ENCODE measurements at places on chromosomes 5 and 9.

GRCh38 chr5:10439692-10440091, 2.0 kb upstream of the ROPN1L start:
- DNase-seq, result no peak

GRCh38 chr9:72786948-72787347, 165.9 kb downstream of the ALDH1A1 start:
- DNase-seq, result no peak

GRCh38 chr5:127423173-127423798, 94.2 kb upstream of the PRRC1 start:
- DNase-seq, result no peak

DNA sequence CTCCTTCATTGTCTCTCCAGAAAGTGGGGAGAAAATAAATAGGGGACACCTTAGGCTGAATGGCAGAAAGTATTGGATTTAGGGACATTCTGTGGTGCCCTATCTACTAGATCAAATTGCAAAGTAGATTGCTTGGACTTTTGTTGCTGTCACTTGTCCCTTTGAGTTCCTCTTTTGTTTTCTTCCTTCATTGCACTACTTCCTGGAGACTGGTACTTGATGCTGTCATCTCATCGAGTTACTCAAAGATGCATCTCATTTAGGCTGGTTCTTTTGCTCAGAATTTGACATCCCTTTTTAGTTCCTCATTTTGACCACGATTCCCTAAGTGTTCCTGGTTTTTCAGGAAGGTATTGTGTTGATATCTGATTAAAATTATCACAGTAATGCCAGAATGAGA, 137.6 kb downstream of the ADGRV1 start:
- DNase-seq, result no peak

DNA sequence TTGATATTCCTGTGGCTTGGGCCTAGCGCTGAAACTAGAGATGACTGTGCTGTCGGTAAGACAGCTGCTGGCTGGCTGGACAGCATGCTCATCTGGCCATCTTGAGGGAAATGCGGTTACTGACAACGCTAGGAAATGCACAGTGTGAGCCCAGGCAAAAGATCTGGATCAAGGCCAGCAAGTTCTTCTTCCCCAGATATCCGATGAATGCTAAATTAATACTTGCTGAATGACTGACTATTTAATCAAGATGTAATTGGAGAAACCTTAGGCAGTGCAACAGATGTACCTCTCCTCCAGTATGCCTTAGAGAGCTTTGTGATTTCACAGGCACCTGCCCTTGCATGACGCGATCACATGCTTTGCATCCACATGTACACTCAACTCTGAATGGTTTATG, 659.1 kb downstream of the EFNA5 start:
- no peak for DNase-seq

- no peak for DNase-seq
Measured at GRCh38 chr9:74361508-74361907, 135.6 kb upstream of the RORB start.

GRCh38 chr5:56172241-56172640, 60.9 kb downstream of the ANKRD55 start:
- peak; percentile 48 for DNase-seq

GRCh38 chr5:7376871-7377270, 19.1 kb upstream of the ADCY2 start:
- DNase-seq, result no peak

- DNase-seq, result peak; percentile 69
Measured at GRCh38 chr9:83538172-83538889, at the start of gene FRMD3. FRMD3 (minus strand) TSS chr9:83538401; CDS start chr9:83538231, 170 bp downstream.

DNA sequence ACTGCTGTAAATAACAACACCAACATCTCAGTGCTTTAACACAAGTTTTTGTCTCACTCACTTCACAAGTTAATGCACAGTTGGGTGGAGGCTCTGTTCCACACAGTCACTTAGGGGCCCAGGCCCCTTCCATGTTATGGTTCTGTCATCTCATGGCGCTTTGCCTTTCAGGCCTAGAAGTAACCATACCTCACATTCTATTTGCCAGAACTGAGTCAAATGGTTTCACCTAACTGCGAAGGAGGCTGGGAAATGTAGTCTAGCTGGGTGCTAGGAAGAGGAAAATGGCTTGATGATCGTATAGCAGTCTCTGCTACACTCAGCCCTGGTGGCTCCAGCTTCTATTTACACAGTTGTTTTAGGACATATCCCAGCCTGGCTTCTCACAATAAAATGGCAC, 23.1 kb upstream of the MVB12B start:
- DNase-seq, result no peak

DNA sequence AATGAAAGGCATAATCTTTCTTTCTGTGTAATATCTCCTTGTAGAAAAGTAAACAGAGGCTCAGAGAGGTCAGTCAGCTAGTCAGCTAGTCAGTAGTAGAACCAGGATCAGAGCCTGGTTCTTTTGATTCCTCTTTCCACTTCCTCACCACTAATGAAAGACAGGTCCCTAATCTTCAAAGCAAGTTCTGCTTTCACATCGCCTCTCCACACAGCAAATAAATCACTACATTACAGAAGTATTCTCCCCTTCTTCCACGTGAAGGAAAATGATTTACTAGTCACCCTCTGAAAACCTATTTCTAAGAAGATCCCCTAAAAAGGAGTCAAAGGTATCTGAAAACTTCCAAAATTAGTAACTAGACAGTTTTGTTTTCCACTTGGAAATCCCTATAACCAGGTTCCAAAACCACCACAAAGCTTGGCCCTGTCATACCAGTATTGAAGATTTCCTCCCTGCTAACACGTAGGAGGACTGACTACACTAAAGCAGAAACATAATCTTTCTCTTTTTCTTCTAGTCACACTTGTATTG, 140.5 kb upstream of the TARS1 start:
- DNase-seq, result peak; percentile 40

DNA sequence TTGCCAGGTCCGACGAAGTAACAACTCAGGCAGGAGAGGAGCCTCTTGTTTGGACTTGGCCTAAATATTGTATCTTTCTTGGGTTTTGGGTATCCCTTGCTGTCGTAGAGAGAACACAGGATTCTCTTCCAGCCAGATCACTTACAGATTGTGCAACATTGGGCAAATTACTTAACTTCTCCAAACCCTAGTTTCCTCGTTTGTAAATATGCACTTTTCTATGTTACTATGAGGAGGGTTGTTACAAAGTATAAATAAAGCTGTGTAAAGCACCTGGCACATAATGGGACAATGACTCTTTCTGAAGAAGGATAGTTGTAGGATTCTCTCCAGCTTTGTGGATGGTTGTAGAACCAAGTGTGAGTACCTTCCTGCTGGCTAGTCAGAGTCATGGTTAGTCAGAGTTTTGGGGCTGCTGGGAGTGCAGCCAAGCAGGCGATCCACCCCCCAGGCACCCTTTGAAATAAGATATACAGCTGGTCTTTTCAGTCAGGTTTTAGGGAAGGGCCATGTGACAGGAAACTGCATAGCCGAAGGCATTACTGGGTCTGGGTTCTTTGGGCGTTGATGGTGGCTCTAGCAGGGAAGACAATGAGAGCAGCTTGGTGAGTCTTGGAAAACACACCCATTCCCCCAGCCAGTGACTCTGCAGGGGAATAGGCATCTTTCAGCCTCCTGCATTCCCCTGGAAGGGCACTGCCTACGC, 49.9 kb upstream of the GDNF start:
- DNase-seq, result no peak

- DNase-seq, result no peak
Measured at GRCh38 chr5:132483101-132483500, 7.5 kb downstream of the IRF1 start.

- DNase-seq, result no peak
Measured at GRCh38 chr5:150604894-150605440, 35.5 kb upstream of the SYNPO start.

DNA sequence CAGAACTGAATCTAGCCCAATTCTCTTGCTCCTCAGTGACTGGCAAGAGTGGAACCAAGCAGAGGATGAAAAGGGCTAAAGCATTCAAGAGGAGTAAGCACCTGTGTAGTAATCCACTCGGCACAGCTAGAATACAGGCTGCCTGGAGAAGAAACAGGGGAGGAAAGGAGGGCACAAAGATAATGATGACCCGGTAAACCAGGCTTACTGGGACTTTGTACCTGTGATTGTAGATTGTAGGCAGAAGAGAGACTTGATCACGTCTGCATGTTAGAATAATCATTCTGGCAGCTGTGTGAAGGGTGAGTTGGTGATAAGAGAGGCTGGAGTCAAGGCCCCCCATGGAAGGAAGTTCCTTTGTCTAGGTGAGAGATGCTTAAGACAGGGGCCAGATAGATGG, 20.6 kb upstream of the TNFSF15 start:
- no peak for DNase-seq

- peak; percentile 66 for DNase-seq
Measured at GRCh38 chr9:107484117-107484723, 5.3 kb downstream of the KLF4 start.

DNA sequence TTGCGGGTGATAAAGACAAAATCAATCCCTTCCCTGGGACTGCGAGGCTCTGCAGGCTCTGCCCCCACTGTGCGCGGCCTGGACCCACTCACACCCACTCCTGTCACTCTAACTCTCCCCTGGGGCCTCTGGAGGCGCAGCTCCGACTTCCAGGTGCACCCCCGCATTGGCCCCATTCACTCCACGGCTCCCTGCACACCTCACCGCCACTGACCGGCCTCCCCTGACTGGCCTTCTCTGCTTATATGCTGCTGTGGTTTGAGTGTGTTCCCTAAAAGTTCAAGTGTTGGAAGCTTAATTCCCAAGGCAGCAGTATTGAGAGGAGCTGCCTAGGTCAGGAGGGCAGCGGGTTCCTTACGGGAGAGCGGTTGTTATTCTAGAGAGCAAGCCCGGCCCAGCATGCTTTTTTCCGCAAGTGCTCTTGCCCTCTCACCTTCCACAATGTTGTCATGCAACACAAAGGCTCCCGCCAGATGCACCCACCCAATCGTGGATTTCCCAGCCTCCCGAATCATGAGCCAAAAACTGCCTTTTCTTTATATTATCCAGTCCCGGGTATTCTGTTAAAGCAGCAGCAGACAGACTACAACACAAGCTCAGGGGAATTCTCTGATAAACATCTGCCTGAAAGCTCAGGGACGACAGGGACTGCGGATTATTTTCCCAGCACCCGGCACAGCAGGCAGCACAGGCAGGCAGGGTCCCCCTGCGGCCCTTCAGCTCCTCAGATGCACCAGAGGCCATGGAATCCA, 73.5 kb upstream of the LRRTM2 start:
- no peak for DNase-seq

- DNase-seq, result no peak
Measured at GRCh38 chr5:165538065-165538464, 2032.6 kb downstream of the MAT2B start.

DNA sequence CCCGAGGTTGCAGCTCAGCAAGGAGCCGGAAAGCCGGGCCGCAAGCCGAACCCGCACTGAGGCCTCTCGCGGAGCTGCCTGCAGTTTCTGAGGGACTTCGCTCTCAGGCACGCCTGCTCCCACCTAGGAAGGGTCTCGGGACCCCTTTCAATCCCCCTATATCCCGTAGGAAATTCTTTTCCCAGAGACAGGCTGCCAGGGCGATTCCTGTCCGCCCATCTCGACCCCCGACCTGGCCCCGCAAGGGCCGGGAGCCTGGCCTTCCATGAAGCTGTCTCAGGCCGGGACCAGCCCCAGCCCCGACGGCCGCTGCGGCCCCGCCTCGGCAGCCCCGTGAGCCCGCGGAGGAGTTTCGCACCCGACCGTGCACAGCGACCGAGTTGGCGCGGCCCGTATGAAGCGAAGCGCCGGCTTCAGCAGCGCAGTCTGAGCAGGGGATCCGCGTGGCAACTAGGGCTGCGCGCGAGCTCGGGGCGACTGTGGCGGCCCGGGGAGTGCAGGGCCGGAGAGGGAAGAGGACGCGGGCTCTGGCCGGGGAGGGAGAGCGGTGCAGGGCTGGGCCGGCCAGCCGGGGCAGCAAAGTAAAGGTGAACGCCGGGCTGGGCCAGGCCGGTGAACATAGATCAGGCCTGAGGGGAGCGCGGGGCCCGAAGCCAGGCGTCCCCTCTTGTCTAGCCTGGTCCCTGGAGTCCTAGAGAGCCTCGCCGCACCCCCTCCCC, 977 bp upstream of the PRDM12 start:
- DNase-seq, result no peak

DNA sequence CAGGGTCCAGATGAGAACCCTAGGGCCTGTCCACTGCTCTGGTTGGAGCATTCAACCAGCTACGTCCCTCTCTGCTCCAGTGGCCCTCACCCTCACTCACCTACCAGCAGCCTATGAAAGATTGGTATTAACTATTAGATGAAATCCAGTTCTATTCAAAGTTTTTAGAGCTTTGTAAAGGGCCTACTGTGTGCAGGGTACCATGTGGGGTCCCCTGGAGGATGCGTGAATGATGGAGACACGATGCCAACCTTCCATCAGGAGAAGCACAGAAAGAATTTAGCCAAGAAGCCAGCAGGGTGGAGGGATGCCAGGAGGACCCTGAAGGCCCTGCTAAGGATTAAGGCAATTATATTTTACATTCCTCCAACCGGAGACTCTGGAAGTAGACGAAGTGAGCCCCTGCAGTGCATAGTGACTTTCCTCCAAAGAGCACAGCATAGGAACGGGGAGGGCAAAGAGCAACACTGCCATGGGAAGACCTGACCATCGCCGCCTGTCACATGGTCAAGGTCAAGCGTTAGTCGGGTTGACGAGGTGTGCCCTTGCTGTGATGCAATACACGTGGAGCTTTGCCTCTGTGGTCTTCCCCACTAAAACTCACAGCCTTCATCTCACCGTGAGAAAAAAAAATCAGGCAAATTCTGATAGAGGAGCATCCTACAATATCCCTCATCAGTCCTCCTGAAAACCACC, 22.8 kb upstream of the ANKRD33B start:
- no peak for DNase-seq

DNA sequence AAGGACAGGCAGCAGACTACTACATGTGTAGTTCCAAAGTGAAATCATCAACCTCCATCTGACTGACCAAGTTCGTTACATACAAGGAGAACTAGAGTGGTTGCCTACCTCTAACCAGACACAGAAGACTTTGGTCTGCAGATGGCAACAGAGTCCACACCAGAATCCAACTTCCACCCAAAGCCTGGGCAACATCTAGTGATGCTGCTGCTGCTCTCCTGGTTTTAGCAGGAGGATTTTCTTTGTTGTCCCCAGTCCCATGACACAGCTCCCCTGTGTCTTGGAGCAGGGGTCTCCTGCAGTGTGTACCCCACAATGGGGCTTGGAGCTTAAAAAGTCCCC, 46.4 kb upstream of the APC start:
- DNase-seq, result no peak

GRCh38 chr5:129454461-129454860, 5.6 kb upstream of the ADAMTS19 start:
- no peak for DNase-seq

GRCh38 chr9:532707-533106, 308.8 kb upstream of the DMRT1 start:
- no peak for DNase-seq

DNA sequence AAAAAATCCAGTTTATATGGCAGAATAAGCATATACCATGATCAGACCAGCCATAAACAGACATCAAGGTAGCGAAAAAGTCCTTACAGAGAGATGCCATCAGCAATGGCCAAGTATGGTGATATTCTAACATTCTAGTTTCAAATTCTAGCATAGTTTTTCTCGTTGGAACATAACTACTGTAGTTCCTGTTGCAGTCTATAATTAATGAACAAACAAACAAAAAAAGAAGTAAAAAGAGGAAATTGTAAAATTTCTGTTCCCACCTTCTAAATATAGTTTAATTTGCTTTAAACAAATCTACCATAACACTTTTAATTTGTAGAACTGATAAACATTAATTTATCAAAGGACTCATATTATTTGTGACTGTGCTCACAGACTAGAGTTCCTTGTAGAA, 9.9 kb upstream of the CD180 start:
- DNase-seq, result no peak

Measured in kidney glomerular epithelial cell (primary cell).